ENCODE measurements at places on chromosomes 2 and 18.

DNA sequence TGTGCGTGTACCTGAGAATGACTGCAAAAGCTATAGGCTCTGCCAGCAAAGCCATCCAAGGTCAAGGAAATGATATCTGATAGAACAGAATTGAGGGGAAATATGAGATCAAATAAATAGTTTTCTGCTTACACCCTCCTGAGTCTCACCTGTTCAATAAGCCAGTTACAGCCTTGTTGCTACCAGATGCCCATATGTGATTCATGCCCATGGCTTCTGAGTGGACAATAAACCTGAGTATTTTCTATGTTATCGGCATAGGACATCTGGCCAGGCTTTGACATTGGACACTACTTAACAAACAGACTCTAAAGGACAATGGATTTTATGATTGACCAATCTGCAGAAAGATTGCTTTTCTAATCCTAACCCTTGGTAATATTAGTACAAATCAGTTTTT lies 297.9 kb downstream of the LRATD1 start:
- DNase-seq, result no peak

DNA sequence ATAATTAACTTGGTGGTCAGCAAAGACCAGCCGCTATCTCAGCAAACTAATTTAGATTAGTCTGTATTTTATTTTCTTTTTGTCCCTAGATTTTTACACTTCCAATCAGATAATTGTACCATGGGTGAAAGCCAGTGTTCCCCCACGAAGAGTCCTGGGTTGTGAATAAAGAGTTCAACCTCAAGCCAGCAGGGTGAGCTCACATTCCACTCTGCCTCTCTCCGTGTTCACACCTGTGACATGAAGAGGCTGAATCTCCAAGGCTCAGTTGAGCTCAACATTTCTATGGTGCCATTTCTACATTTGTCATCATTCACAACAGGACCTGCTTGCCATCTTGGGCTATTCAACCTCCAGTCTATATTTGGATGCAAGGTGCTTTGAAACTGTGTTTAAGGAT lies 771.5 kb downstream of the GALR1 start:
- no peak for DNase-seq

DNA sequence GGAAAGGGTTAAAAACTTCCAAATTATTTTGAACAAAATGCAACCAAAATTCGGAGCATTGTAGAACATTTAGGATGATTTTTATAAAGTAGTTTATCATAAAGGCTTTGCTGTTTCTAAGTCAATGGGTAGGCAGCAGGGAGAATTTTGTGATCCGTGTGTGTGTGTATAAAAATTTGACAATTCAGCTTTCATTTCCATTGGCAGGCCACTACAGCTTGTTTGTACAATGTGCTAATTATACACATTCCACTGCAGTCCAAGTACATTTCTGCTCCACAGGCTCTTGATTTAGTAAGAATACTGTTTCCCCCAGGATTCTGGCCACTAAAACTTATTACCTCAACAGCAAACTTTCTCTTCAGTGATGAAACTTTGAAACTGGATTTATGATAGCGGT lies 71.8 kb upstream of the LTBP1 start:
- no peak for DNase-seq

DNA sequence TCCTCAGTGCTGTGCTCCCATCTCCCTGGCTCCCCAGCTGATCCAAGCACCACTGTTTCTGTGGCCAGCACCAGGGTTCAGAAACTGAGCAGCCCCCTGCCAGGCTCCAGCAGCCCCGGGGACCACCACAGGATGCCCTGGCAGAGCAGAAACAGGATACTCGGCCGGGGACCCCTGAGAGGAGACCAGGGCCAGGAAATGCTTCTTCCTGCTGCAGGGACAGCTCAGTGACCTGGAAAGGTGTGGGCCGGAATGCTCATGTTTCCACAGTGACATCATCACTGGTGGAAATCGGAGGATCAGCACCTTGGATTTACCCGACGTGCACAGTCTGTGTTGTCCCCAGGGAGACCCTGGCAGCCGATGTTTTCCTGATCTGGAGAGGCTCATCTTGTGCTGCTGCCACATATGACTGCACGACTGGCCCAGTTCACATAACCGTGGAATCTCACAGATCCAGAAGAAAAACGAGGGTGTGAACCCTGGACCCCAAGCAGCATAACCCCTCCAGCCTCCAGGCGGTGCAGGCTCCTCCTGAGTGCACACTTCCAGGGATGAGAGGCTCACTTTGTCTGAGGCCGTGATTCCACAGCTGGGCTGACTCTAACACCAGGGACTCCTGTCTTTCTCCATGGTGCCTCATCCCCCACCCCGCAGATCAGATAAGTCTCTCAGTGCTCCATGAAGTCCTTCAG lies 58.0 kb downstream of the DDX1 start:
- no peak for DNase-seq

- no peak for DNase-seq
Measured at GRCh38 chr18:7927119-7927518, 360.0 kb downstream of the PTPRM start.

- no peak for DNase-seq
Measured at GRCh38 chr2:240559286-240559685, 871 bp upstream of the DUSP28 start.

- DNase-seq, result no peak
Measured at GRCh38 chr2:152222975-152223637, 47.5 kb upstream of the STAM2 start.

GRCh38 chr18:25675123-25675850 lies 323.3 kb upstream of the ZNF521 start:
- no peak for DNase-seq

- no peak for DNase-seq
Measured at GRCh38 chr2:230068651-230069055, at the start of gene SLC16A14. Gene SLC16A14 (minus strand): TSS chr2:230068924. CDS start chr2:230059352, 9,572 bp downstream.

- DNase-seq, result no peak
Measured at GRCh38 chr2:239958473-239958765, 66.7 kb downstream of the NDUFA10 start.

DNA sequence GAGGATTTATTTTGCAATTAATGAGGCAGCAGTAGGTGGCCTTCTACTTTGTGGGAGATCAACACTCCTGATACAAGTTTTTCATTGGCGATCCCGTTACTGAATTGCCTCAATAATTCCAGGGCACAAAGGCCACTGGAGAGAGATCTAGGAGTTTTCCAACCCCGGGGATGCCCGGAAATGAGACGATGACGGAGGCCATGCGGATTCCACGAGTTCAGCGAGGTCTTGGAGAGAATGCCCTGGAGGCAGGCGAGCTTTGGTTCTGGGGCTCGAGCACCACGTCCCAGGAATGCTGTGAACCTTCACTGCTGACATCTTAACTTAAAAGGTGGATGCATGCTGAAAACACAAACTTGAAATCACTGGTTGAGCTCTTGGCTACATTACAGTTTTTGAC lies 74.2 kb downstream of the LDLRAD4 start:
- DNase-seq, result no peak

DNA sequence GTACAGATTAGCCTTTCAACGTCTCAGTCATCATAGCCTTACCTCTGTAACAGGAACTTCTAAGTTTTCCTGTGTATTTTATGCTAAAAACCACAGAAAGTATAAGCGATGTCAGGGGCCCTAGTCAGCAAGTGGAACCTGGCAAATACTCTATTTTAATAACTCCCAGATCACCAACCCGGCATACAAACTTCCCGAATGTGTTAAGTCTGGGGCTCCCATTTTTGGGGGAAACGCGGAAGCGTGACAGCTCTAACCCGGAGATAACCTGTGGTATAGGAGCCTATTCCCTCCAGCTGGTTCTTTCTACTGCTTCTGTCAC lies 574 bp downstream of the NIFK start:
- DNase-seq, result no peak

DNA sequence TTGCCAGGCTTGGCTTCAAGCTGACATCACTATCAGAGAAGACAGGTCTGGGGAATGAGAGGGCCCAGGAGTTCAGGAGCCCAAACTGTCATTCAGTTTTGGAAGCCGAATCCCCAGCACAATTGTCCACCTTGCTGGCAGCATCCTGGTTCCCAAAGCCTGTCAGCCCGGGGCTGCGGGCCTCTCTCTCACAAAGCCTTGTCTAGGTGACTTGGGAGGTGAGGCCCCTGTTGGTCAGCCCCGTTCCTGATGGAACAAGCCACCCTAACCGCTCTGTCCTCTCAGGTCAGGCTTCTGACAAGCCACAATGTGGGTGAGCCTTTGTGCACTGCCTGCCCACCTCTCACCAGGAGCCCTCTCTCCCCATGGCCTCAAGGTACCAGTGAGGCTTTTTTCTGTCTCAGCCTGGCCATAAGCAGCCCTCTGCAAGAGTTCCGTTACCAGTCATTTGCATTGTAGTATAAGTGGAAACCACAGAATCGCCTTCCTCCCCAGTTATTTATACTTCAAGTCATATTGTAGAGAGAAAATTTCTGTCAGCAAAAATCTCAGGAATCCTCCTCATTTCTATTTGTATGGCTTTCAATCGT lies 100.6 kb downstream of the MSH2 start:
- DNase-seq, result no peak

- DNase-seq, result no peak
Measured at GRCh38 chr2:41963661-41964525, 83.9 kb upstream of the PKDCC start.

DNA sequence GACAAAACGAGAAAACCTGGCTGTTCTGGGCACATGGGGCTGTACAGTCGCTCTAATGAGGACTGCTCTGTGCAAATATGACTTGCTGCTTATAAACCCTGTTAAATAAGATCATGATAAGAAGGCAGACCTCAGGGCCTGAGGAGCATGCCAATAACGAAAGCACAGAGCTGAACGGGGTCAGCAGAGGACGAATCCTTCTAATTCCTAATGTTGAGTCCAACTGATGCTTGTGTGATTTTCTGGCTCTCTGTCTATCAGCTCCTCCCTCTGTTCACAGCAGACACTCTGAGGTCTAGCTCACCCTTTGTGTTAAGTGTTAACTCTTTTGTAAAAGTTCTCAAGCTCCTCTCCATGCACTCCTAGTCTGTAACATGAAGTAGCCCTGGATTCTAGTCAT lies 167.2 kb upstream of the REV1 start:
- DNase-seq, result no peak

GRCh38 chr2:237806334-237806733 lies 7.8 kb downstream of the RBM44 start:
- no peak for DNase-seq

DNA sequence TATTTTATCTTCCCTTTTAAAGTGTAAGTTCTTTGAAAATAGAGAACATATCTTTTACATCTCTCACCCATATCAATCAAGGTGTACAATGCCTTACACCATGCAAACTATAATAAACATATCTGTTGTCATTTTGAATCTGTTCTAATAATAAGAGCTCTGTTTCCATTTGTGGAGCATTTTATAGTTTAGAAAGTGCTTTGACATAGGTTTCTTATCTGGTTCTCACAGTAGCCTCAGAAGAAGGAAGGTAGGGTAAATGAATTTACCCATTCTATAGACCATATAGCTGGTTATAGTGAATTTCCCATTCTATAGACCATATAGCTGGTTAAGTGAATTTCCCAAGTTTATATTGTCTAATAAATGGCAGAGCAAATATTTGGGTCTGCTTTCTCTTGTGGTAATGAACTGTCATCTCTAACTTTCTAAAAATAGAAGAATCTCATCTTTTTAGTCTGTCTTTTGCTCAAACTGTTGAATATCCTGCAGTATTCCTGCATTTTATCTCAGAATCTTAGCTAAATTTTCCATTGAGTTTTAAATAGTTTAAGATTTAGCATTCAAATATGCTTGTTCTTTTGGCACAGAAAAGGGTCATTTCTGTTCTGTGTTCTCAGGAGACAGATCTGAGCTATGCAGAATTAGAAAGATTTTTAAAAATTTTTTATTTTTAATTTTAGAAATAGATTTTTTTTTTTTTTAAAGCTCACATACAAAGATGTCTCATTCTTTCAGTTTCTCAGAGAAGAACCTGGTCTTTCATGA lies 80.7 kb upstream of the STON1 start:
- DNase-seq, result no peak

GRCh38 chr2:230586328-230586982 lies 126.2 kb upstream of the CAB39 start:
- no peak for DNase-seq

DNA sequence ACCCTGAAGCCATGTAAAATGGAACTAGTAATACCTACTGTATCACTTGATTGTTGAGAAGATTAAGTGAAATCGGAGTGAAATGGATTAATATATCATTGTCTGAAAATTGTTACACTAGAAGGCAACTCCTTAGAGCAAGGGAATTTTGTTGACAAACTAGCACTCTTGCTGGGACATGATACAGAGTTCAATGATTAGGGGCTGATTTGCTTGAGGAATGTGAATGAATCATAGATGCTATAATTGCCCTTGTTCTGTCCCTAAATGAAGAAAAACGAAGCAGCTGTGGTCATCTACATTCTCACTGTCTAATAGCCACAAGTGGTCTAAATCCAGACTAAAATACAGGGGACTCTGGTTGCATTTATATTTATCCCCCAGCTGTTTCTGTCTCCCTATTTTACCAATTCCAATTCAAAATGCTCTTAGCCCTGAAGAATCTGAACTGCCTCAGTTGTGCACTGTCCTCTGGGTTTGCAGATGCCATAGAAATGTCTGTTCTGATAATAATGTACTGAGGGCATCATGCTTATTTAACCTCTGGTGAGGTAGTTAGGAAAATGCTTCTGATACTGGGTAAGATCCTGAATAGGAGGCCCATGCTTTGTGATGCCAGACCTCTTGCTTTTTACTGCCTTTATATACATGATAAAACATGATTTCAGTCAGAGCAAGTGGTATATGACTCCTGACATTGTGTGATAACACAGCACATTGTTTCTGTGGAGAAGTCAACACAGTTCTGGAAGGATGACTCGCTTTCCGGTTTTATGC lies 382.1 kb downstream of the NRXN1 start:
- no peak for DNase-seq

- DNase-seq, result no peak
Measured at GRCh38 chr18:33156906-33157470, 283.5 kb downstream of the CCDC178 start.

DNA sequence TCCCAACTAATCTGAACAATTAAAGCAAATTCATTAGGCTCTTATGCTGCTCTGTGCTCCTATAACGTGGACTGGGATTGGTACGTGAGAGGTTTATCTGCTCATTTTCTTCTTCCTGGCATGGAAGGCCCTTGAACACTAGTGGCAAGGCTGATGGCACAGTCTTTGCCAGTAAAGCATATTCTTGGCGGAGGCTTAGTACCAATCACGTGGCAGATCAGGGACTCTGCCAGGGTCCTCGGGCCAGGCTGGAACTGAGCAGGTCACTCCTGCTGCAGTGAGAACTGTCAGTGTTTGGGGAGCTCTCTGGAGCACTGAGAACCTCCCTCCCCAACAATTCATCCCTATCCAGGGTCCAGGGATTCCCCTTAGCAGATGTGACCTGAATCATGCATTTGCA lies 3.7 kb upstream of the ALPK2 start:
- DNase-seq, result no peak

All from activated CD4-positive, alpha-beta T cell treated with anti-CD3 and anti-CD28 coated beads, Interleukin-2, amount 50 U/mL, for 4 hours (primary cell).